ENCODE measurements at places on chromosomes 6 and 20.

- no peak for DNase-seq
Observed at GRCh38 chr6:111173341-111173740, 86.0 kb downstream of the SLC16A10 start.

GRCh38 chr6:27836783-27837624 is 75.2 kb downstream of the OR2B2 start:
- peak; percentile 86 for DNase-seq

DNA sequence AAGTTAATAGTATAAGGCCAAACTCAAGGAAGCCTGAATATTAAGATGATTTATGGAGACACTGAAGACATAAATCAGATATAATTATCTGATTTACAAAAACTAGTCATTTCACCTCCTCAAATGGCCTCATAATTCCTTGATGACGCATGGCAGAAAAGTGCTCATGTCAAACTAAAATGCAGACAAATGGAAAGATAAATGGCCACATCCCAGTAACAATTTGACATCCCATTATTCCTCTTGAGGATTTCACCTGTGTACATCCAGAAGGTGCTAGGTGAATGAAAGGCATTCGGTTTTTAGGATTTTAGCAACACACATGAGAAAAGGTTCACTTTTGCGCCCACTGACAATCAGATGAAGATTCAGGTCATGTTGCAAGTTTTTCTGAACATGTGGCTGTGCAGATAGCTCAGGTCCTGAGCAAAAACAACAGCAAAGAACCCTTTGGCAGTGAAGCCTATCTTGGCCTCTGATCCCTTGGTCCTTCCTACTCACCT is 24.2 kb downstream of the SGK1 start:
- no peak for DNase-seq

DNA sequence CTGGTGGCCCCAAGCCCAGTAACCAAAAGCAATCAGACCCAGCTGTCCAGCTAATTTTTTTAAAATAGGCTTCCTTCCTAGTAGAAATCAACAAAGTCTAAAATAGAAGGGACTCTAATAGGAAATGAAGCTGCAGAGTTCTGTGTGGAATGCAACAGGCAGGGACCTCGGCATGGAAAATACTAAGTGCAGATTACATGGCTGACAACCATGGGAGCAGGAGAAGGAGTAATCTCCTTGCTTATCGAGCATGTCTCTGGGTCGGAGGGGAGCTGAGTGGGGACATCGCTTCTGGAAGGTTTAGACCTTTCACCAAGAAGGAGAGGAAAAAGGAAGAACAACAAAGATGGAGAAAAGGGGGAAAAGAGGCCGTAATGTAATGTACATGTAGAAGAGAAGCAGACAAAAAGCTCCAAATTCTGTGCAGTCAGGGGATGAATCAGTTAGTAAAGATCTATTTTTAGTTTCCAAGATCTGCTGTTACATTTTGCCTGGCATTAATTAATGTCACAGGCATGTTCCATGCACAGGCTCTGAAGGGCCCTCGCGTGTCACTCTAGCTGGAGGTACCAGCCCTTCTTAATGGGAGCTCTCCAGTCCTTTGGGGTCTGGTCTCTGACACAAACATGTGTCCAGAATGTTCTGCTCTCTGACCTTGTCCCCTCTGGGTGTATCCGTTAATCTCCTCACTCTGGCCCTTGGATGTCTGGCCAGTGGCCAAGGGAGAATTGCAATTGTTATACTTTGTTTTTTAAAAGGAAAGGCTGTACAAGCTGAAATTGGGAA is 16.6 kb upstream of the ZNF831 start:
- no peak for DNase-seq

- peak; percentile 56 for DNase-seq
Observed at GRCh38 chr6:56852260-56853010, 102.5 kb upstream of the BEND6 start.

- DNase-seq: no peak
Observed at GRCh38 chr6:134630508-134631121, 312.7 kb upstream of the SGK1 start.

DNA sequence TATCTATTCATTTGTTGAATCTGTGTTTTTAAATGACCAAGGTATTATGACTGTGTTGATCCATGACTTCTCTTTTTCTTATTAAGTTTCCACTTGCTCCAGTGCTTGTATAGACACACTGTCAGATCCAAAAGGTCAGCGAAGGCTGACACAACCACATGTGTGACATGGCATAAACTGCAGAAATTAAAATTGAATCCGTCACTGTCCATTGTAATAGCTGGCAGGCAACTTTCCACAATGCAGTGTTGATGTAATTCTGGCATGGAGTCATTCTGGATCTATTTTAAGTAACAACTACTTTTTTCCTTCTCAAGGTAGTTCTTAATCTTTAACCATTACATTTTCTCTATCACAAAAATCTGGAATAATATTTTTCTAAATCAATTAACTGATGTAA is 145.3 kb downstream of the AIG1 start:
- DNase-seq: peak; percentile 37

- peak; percentile 52 for DNase-seq
Observed at GRCh38 chr6:35449287-35449881, 2.8 kb upstream of the FANCE start.

- DNase-seq: peak; percentile 82
Observed at GRCh38 chr6:85865420-85866369, 223.0 kb upstream of the SYNCRIP start.

- no peak for DNase-seq
Observed at GRCh38 chr20:53124803-53125202, 152.6 kb downstream of the TSHZ2 start.

- peak; percentile 87 for DNase-seq
Observed at GRCh38 chr6:37210313-37210968, 40.5 kb downstream of the PIM1 start.

- peak; percentile 58 for DNase-seq
Observed at GRCh38 chr6:154937306-154938220, 57.6 kb upstream of the TIAM2 start.

- DNase-seq: no peak
Observed at GRCh38 chr20:9999645-10000044, 35.1 kb upstream of the ANKEF1 start.

DNA sequence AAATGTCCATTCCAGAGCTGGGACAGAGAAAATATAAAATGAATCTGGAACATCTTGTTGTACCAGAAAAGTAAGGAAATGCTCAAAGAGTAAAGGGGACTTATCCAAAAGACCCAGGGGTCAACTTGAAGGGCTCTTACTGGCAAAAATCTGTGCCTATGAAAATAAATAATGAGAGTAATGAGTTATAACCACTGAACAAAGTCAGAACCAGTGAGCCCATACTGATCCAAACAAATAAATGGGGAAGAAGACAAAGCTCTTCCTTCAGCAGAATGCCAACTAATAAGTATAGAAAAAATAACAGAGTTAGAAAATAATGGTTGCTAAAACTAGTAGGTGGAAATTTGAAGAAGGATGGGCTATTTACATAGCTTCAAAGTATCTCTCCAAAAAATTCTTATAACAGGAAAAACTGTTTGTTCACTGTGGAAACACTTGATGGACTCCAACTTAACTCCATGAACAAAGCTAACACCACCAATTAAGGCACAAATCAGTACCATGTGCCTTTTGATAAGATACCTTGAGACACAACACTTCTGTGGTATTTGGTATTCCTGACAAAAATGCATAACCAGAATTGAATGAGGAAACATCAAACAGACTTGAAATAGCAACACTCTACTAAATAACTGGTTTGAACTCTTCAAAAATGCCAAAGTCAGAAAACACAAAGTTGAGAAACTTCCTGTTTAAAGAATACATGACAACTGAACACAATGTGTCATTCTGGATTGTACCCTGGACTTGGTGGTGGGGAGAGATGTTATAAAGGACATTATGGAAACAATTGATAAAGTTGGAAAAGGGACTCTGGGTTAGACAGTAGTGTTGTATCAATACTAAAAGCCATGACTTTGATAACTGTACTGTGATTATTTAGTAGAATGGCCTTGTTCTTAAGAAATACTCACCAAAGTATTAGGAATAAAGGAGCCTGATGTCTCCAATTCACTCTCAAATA is 197.5 kb downstream of the ISM1 start:
- DNase-seq: no peak

DNA sequence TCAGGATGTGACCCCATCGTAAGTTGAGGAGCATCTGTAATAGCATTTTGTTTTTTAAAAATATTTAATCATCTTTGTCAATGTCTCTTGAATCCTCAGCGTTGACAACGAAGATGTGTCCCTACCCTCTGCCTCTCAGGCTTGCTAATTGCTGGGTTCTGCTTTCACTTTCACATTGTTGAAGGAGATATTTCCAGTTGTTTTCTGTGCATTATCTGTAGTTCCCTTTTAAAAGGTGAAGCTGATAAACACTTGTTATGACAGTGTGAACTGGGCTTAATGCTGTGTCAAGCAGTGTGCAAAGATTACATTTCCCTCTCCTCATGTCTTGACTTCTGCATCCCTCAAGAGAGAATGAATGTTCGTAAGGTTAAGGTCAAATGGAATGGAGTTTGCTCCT is 54.9 kb downstream of the CSE1L start:
- no peak for DNase-seq

DNA sequence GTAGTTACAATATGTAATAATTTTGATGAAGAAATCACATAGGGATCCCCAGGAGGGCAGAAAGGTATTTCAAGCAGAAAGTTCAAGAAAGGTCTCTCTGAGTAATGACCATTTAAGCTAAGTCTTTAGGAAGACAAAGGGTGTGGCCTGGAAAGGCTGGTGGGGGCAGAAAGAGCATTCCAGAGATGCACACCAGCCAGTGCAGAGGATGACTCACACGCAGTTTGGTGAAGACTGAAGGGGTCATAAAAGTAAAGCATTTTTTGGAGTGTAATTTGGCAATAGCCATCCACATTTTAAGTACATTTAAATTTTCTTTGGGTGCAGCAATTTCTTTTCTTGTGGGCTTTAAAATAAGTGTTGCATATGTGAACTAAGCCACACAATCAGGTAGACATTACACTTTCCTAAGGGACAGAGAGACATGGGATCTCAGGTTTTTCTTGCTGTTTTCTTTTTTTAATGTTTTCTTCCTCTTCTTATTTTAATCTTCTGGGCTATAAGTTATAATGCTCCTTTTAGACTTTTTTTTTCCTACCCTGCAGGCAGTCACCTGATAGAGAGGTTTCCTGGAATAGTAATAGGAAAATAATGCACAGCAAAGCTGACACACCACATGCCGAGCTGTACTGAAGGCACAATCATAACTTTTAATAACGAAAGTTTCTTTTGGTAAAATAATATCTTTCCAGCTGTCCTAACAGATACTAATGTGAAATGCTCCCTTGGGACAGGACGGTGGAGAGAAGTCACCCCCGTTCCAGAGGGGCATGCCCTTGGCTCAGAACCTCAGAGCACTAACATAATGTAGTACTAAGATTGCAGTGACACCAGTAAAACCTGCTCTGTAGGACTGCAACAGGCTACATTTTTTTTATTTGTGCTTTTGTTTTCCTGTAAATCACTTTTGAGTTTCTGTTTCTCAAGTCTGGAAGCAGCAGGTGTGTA is 49.6 kb upstream of the PTPRK start:
- DNase-seq: peak; percentile 77

DNA sequence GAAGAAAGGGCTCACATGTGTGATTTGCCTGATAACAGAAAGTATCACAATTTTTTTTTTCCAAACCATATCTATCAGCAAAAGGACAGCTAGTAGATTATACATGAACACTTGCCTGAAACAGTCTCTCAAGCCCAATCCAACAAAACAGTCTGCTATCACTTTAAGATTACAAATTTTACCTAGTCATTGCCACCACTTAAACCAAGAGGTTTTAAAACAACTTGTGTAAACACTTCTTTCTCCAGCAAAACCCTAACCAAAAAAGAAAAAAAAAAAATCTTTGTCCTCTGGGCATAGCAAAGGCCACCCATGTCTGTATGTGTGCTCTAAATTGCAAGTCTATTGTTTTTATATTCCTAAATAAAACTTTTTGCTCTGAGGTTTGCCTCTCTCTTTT is 1568.4 kb downstream of the GRIK2 start:
- DNase-seq: no peak

DNA sequence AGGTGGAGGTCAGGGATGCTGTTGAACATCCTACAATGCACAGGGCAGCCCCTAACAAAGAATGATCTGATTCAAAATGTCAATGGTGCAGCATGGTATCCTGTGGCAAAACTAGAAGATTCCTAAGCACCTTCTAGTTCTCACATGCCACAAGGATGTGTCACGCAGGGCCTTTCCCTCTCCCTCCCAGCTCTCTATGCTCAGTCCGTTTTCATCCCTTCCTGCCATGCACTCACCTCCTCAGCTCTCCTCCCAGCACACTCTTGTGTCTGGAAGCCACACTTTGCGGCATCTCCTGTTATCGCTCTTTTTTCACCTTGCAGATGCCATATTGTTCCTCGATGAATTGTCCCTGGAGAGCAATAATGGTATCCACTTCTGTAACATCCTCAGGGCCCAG is 263.4 kb downstream of the CDC5L start:
- peak; percentile 83 for DNase-seq

DNA sequence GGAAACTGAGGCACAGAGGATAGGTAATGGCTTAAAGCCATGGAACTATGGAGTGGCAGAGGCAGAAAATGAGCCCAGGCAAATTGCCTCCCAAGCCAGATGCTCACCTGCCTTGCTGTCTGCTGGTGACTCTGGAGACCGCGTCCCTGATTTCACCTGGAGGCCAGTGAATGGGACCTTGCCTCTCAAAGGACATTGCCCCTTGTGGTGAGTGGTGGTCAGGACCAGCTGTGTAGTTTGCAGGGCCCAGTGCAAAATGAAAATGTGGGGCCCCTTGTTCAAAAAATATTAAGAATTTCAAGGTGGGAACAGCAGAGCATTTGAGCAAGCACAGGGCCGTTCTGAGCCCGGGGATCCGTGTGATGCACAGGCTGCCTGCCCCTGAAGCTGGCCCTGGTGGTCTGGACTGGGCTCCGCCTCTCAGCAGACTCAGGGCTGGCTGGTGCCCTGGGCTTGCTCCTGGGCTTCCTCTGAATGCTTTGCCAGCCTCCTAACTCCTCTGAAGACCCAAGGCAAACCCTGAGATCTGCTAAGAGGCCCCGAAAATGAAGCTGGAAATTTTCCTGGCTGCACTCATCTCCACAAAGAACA is 19.8 kb upstream of the KCNG1 start:
- DNase-seq: no peak

DNA sequence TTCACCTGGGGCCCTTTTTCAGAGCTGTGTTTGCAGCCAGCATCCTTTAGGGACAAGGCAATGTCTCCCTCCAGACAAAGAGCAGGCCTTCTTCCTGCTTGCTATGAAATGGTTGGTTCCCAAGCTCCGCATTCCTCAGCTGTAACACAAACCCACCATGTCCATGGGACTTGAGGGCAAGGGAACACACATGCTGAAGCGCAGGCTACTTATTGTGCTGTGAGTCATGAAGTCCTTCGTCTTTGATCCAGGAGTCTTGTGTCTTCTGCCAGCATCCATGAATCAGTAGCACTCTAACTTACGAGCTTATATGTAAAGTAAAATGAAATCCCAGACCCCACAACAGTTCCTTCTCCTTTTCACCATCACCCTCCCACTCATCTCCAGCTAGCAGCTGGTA is 59.0 kb downstream of the ANKRD60 start:
- peak; percentile 41 for DNase-seq
